NCI-H345 (cell line): ENCODE measurements at places on chromosomes 1 and 21.

- no peak for DNase-seq
Measured at GRCh38 chr1:5973771-5974170, 18.5 kb downstream of the NPHP4 start.

DNA sequence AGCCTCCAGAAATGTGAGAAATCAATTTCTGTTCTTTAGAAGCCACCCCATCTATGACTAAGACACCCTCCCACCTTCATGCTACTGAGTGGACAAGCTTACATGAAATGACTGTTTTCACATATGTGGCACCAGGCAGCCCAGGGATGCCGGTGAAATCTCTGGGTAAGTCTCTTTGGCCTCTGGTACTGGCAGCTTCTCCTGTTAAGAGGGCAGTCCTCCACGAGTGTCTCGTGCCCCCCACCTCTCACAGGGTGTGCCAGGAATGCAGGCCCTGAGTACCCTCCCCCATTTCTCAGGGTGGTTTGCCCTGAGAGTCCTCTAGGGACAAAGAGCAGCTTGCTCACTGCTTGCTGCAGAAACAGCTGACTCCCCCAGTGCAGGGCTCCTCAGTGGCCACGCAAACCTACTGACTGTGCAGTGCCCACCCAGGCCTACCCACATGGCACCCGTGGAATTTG is 3.2 kb upstream of the PRXL2B start:
- DNase-seq: no peak

DNA sequence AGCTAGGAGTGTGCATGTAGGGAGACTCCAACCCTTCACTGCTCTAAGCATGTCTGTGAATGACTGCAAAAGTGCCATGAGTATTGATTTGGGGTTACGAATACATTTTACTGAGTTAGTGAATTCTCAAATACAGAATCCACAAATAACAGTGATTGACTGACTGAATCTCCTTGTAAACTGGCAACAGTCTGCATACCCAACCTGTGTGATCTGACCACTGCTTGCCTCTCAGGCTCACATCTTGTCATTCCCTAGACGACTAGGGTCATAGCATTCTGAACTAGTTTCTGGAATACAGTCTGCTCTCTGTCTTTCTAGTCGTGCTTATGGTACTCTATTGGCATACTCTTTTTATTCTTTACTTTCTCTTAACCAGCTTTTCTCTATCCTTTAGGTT is 7.4 kb downstream of the RRP15 start:
- DNase-seq: no peak

DNA sequence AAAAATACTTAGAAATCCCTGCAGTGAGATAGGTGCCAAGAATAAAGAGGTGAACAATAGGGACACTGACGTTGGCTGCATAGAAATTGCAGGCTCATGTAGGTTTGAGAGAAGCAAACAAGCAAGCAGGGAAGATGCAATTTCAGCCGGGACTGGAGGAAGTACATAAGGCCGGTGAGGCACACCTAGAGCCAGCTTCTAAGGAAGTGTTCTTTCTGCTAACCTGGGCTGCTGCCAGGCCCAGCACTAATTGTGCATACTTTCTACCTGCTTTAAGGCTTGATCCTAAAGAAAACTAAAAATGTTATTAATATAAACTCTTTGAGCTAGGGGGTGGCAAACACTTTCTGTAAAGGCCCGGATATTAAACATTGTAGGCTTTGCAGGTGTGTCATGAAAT is 71.0 kb downstream of the LMO4 start:
- no peak for DNase-seq

GRCh38 chr1:1980467-1981141 is 23.0 kb downstream of the CFAP74 start:
- DNase-seq: no peak

DNA sequence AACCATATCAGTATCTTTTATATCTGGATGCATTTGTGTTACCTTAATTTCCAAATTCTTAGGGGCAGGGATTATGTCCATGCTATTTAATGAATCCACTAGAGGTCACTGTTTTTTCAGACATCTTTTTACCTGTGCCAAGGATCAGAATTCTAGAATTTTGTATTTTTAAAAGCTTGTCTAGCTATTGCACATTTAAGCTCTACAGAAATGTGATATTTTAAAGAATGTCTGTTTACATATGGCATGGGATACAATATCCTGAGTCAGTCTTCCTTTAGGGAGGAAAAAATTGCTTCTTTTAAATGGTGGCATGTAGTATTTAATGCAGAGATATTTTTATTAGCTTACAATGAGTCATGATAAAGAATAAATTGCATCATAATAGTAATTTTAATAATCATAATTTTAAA is 11.3 kb downstream of the RPAP2 start:
- DNase-seq: peak; percentile 25

GRCh38 chr1:167439301-167439988 is 78.9 kb downstream of the CD247 start:
- DNase-seq: peak; percentile 30

DNA sequence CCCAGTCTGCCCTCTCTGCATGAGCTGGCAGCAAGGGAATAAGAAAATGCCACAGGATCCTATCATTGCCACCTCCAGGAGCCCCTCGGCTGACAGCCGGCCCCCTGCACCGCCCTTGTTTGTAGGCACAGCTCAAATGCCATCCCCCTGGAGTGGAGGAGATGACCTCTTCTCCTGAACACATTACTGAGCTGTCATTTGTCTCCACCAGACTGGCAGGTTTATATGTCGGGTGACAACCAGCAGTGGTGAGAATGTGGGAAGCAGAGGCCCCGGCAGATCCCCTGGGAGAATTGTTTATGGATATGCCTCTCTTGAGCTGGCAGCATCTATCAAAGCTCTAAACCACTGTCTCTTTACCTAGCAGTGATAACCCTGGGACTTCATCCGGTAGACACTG is 135.4 kb upstream of the FMN2 start:
- DNase-seq: no peak
